ENCODE measurements at places on chromosomes 16 and 17.

DNA sequence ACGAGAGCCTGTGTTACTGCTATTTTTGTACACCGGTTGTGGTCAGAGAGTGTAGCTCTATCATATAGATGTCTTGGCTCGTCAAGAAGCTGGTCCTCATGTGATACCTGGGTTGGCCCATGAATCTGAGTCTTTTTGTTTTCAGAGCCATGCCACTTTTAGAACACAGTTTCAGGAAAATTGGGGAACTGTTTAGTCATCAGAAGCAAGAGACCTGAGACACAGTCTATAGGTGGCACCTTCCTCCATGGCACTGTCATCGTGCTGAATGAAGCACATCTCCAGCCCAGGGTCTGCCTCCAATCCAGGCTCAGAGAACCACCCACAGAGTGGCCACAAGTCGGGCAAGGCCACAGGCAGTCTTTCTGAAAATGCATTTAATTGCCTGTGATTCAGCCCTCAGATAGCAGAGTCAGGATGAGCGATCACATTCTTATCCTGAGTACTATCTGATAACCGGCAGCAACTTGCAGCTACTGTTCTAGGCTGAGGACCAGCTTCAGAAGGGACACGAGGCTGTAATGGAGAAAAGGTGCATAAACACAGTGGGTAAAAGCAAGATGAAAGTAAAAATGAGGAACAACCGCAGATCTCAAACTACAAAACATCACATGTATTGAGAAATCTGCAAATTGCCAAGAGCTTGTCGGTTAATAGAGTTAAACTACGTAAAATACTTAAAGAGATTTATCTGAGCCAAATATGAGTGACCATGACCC is 14.2 kb upstream of the HAPSTR1 start:
- no peak for DNase-seq

DNA sequence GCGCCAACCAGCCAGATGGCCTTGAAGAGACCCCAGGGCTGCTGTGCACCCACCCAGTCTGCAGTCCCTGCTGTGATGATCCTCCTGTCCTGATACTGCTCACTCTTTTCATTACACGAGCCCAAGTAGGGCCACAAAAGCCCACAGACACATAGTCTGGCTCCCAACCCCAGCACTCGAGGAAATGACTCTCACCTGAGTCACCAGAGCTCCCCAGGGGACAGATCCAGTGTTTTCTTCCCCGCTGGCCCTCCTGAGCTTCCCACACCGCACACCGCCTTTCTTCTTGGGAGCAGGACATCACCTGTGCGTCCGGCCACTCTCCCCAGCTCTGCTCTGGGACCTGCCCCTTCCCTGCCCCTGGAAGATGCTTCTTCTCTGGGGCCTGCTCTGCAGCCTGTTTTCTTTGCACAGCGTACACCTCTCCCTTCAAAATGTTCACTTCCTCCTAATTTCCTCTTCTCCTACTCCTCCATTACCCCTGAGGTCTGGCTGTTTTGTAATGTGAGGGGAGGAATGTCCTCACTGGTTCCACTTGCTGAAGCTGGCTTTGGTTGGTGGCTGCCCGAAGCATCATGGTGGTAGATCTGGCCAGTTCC is 2.0 kb upstream of the SCN4A start:
- DNase-seq, result no peak

- no peak for DNase-seq
Observed at GRCh38 chr16:1337486-1337885, 4.0 kb downstream of the BAIAP3 start.

DNA sequence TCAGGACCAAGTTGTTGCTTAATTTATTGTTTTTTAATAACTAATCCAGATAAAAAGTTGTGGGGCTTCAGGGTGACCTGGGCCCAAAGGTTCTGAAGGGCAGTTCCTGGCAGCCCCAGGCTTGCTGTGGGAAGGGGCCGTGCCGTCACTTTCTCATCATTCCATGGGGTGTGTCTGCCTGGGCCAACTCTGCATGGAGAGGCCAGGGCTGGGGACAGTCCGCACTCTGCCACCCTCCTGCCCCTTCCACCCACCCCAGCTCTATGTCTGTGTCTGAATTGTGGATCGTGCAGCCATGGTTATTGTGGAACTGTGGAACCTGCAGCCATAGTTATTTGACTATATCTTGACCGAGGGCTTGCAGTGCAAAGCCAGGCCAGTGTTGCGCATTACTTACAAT is 4.0 kb downstream of the LIMD2 start:
- DNase-seq, result no peak

GRCh38 chr16:27700304-27700995 is 150.5 kb downstream of the KATNIP start:
- DNase-seq, result no peak

DNA sequence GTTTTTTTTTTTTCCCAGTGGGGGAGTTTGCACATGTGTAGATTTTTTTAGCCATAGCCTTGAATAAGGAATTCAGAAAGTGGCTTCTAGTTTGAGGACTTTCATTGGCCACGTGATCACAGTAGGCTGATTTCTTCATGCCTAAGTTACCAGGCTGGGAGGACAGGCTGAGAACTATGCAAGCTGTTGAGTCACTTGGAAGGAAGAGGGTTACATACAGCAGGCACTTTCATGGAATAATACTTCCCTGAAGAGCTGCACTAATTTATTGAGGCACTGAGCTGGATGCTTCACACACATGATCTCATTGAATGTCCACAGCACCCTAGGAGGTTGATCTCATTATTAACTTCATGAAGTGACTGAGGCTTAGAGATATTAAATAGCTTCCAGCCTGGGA is 22.8 kb downstream of the PRKCB start:
- DNase-seq, result no peak

- DNase-seq, result no peak
Observed at GRCh38 chr17:4785311-4786105, 656 bp downstream of the VMO1 start.

- DNase-seq, result no peak
Observed at GRCh38 chr17:79616801-79617200, 6.0 kb upstream of the RBFOX3 start.

DNA sequence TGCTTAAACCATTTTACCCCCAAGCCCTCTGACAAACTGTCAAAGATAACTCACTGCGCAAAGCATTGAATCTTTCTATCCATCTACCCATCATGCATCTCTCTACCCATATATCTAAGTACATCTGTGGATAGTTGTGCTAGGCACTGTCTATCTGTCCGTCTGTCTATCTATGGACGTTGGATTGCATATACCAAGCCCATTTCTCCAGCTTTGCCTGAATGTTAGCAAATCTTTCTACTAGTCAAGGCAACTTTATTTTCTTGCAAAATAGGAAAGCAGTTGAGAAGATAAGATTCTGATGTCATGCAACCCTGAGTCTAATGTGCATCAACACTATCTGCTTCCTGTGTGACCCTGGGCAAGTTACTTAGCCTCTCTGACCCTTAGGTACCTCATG is 117.2 kb downstream of the XYLT1 start:
- no peak for DNase-seq

DNA sequence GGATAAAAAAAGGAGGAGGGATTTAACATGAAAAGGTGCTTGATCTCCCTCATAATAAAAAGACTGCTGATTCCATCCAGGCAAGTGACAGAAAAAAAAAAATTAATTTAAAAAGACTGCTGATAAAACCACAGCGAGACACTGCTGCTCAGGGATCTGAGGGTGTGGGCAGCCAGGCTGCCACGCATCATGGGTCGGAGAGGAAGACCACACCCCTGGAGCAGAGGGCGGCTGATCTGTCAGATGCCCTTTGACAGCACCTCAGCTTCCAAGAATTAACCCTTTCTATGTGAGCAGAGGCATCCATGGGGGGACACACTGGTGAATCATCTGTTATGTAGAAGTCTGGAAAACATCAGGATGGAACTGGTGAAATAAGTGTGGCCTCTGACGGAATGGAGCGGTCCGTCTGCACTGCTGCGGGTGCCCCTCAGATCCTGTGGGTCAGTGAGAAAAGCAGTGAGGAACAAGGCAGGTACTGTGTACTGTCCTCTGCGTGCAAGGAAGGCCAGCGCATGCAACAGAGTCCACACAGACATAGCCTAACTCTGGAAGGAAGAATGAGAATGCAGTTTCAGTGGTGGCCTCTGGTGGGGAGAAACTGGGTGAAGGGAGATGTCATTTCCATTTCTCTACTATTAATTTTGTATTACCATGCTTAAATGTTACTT is 19.8 kb downstream of the MAPT start:
- DNase-seq, result no peak

DNA sequence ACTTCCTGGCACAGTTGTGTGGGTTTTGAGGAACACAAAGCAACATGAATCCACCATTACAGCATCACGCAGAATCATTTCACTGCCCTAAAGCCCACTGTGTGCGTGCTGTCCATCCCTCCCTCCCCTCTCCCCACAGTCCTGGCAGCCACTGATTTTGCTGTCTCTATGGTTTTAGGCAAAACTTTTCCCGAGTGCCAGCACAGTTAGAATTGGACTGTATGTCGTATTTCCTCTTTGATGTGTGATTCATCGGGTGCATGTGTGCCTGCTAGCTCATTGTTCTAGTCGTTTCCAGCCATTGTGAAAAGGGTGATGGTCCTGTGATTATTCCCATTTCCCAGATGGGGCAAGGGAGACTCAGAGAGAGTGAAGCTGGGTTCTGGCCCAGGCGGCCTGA is 12.7 kb downstream of the KLHL36 start:
- no peak for DNase-seq

DNA sequence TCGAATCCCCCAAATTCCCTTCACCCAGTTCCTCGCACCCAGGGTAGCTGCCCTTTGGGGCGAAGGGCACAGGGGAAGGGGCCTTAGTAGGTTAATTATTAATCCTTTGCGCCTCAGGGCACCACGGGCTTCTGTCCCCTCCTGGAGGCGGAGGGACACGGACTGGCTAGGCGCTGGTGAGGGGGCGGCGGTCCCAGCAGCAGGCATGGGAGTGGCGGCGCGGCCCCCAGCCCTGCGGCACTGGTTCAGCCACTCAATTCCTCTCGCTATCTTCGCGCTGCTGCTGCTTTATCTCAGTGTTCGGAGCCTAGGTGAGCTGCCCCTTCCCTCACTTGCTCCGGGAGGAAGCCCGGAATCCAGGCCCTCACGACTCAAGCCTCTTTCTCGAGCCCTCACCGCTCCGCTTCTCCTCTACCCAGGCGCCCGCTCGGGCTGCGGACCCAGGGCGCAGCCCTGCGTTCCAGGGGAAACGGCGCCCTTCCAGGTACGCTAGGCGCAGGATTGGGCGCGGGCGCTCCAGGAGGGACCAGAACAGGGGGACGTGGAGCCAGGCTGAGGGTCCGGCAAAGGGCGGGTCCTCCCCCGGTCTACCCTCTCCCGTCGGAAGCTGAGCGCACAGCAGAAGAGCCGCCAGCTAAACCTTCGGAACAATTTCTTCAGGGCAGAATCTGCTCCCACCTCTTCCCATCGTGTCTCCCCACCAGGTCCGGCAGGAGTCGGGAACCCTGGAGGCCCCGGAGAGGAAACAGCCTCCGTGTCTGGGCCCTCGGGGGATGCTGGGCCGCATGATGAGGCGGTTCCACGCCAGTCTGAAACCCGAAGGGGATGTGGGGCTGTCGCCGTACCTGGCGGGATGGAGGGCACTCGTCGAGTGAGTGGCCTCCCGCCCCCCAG is at the start of gene GLTPD2:
GLTPD2 (plus strand) TSS at position 158 of the 894 bp plus-strand sequence; CDS start at position 206, 48 bp downstream.
- DNase-seq, result no peak

DNA sequence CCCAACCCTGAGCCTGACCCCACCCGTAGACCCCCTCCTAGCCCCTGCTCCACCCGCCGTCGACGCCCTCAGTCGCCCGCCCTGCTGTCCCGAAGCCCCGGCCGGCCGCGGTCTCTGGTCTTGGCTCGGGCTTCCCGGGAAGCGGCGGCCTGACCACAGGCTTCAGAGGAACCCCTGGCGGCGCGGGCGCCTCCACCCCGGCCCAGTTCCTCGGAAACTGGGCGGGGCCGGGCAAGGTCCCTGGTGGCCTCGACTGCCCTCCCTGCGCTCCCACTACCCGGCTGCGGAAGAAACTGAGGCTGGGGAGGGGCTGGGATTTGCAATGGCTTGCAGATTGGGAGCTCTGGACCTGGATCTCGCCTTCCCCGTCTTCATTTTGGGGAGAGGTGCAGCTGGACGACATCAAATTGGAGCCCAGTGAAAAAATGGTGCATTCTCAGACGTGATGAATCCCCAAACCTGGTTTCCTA is 692 bp upstream of the SOCS1 start:
- DNase-seq, result no peak

- DNase-seq, result no peak
Observed at GRCh38 chr17:63644846-63645245, 22.6 kb downstream of the MAP3K3 start.

GRCh38 chr17:74085434-74085833 is 118.0 kb upstream of the RPL38 start:
- no peak for DNase-seq

GRCh38 chr17:76092526-76093413 is 10.8 kb downstream of the EXOC7 start:
- no peak for DNase-seq

- DNase-seq, result no peak
Observed at GRCh38 chr16:58510097-58510775, 5.1 kb upstream of the SETD6 start.

- no peak for DNase-seq
Observed at GRCh38 chr17:10744501-10745000, 14.7 kb upstream of the TMEM220 start.

DNA sequence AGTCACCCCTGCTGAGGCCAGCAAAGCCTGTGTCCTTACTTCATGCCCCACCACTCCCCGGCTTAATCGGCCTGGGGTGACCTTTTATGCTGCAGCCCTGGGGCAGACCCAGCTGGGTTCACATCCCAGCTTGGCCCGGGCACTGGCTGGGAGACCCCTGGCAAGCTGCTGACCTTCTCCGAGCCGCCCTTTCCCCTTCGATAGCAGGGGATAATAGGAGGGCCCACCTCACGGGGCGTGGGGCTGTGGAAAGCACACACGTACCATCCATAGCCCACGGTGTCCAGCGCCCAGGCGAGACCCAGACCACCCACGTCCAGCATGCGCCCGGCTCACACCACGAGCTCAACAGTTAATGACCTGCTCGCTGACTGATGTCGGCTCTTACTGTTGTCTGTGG is 26.8 kb downstream of the TBC1D16 start:
- no peak for DNase-seq

- no peak for DNase-seq
Observed at GRCh38 chr16:27164352-27164751, 39.0 kb upstream of the KDM8 start.

- DNase-seq, result no peak
Observed at GRCh38 chr17:74446551-74447500, 14.9 kb downstream of the GPRC5C start.

GRCh38 chr17:37147301-37147812 is 198.6 kb downstream of the AATF start:
- no peak for DNase-seq

GRCh38 chr16:58638148-58639036 is 8.8 kb upstream of the CNOT1 start:
- no peak for DNase-seq

Measured in activated CD8-positive, alpha-beta memory T cell treated with anti-CD3 and anti-CD28 coated beads for 1 hour (primary cell).